ENCODE measurements at places on chromosomes 7 and 10. TPM values are rescaled to one million over a fixed set of nuclear protein-coding genes. Genes with fewer than 3 reads are reported as not detected.

GOLGA7B gene
- total RNA-seq, result 0.09 TPM

C1GALT1 gene
- 59.2 TPM for total RNA-seq

GRCh38 chr7:130985361-130985760 lies 251.4 kb upstream of the KLF14 start:
- no peak for DNase-seq

DNA sequence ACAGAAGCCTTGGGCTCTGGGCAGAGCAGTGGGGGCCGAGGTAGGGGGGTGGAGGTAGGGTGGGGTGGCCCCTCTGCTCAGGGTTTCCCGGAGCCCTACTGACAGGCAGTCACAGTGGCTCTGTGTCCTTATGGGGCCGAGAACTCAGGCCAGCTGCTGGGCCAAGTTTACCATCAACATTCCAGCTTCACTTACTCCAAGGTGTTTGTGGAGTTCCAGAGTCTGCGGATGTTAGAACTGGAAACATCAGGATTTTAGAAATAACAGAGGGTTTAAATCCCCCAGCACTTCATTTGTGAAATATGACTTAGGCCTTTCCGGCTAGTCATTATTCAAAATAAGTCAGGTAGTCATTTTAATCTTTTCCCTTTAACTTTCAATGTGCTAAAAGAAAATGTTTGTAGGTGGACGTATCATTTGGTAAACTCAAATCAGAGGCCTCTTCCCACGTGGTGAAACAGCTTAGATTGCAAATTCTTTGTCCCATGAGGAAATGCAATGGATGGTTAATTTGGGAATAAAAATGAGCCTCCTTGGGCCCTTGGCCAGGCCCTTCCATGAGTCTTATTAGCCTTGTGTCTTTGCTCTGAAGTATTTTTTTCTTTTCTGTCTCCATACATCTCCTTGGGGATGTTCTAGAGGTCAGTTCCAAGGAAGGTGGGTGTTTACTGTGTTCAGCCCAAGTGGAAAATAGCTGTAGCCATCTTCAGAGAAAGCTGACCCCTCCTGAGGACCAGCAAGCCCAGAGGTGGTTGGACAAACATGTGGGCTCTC lies 99.6 kb upstream of the BTBD16 start:
- DNase-seq, result no peak

RPEL1 gene
- not detected for total RNA-seq

CTAGE8 gene
- total RNA-seq, result 1.8 TPM

- DNase-seq, result no peak
Observed at GRCh38 chr10:93150990-93151547, 77.4 kb downstream of the CYP26A1 start.

DNA sequence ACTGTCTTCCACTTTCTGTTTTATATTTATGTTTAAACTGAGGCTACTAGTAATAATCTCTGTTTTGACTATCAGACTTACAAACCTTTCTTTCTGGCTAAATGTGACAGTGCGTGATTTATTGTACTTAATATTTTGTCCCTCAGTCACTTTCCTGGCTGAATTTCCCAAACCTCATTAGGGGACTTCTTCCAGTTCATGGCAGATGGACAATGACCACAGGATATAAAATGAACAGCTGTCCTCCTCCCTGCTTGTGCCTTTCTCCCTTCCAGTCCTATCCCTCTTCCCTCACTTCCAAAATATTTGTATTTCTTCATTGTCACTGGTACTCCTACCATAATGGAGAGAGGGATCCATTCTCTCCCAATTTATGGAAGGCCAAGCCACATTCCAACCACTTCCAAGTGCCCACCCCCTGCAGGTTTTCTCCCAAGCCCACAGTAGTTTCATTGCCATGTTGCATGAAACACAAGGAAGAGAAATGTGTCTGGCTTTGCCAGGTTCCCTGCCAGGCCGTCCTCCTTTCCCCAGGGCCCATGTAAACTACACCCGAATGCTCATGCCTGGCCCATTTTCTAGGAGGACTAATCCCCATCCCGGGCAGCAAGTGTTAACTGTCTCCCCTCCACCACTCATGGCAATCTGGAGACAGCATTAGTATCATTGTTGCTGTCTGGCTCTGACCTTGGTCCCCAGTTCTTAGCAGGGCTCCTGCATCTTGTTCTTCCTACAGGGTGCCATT lies 269.5 kb upstream of the SLC26A5 start:
- no peak for DNase-seq

- no peak for DNase-seq
Observed at GRCh38 chr10:124069341-124070264, 23.8 kb downstream of the CHST15 start.

DNA sequence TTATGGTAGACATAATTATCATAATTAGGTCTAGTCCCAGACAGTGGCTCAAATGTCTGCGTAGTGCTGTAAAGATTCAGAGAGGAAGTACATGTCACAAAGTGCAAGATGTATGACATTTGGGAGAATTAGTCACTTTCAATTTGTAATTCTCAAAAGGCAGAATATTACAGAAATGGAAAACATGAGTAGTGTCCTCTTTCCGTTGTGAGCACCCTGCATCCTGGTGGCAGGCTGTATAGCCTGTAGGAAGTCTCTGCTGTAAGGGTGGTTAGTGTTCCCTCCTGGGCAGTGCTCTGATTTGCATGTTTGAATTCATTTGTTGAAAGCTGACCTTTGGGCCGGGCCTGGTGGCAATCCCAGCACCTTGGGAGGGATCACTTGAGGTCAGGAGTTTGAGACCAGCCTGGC lies 17.0 kb downstream of the CDK14 start:
- DNase-seq, result no peak

DNA sequence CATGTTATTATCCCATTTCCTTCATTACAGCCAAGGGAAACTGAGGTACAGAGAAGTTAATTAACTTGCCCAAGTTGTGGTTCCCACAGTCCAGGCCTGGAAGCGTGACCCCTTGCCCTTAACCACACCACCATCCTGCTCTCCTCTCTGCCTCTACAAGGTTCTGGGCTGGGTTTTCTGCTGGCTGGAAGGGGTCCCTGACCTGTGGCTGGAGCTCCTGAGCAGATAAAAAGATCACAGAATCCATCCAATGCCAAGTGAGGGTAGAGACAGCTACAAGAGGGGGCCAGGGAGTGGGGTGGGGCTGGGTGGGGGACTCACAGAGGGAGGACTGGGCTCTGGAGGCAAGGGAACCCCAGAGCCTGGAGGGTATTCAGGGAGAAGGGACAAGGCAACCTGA lies 9.7 kb downstream of the ASB10 start:
- no peak for DNase-seq

DNA sequence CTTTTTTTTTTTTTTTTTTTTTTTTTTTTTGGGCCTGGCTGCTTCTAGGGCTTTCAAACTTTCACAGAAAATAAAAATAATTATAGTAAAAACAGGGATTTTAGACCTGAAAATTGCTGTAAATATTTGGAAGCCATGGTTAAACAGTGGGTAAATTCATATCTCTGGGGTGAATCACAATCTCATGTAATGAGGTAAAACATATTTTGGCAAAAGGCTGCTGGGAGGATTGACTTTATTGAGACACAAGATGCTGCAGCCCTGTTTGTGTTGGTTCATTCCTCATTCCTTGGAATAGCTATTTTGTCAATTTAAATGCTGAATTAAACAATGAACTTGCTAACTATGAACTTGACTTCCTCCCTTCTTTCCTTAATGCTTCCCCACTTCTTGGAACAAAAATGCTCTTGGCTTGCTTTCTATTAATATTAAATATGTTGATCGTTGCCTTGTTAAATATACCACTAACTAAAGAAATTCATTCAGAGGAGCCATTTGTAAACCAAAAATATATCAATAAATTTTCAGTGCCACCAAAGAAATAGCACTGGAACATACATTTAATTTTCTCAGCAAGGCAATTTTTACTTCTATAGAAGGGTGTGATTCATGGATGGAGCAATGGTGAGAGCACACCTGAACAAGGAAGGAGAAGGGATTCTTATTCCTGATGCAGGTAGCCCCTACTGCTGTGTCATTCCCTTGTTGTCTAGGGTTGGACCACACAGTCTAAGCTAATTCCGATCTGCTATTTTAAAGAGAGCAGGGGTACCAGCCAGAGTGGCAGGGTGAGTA lies 24.6 kb downstream of the AGK start:
- no peak for DNase-seq

DNA sequence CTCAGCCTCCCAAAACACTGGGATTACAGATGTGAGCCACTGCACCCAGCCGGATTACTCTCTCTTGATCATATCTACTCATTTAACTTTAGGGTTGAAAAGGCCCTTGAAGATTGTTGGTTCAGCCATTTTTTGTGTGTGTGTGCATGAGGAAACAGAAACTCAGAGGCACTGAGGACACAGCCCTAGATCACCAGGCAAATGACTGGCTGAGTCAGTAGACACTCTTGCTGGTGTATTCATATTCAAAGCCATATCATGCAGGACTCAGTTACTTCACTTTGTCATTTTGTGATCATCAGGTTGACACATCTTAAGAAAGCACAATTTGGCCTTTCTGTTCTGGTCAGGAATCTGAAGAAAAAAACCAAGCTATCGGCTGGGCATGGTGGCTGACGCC lies 253.4 kb downstream of the TRIL start:
- DNase-seq, result no peak

GRCh38 chr10:107390563-107390962 lies 226.1 kb upstream of the SORCS1 start:
- no peak for DNase-seq

- peak; percentile 81 for DNase-seq
Observed at GRCh38 chr7:100563809-100564400, 9.8 kb downstream of the SAP25 start.

CALHM1 gene
- total RNA-seq, result 0.06 TPM

GRCh38 chr10:97154781-97155180 lies 31.0 kb downstream of the SLIT1 start:
- DNase-seq, result no peak

GRCh38 chr7:11213266-11213665 lies 239.6 kb downstream of the PHF14 start:
- no peak for DNase-seq

Measured in neural progenitor cell (in vitro differentiated cells).